ENCODE measurements at places on chromosomes 4 and X. TPM values are rescaled to one million over a fixed set of nuclear protein-coding genes. Genes with fewer than 3 reads are reported as not detected.

DNA sequence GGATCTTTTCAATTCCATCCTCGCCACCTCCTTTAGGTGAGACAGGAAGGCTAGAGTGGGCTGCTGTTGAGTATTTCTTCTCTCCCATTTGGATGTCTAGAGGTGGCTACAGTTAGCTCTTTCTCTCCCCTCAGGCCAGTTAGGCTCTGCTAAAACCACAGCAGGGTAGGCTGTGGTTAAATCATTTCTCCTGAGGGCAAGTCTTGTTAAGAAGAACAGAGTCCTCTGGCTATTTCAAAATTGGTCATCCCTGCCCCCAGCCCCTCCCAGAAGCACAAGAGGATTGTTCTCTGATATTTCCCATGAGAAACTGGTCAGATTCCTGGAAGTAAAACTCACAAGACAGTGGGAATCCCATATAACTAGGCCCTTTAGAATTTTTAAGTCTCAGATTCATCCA lies 1359.5 kb downstream of the TECRL start:
- no peak for ATAC-seq

GRCh38 chr4:111556141-111556781 lies 589.0 kb upstream of the FAM241A start:
- ATAC-seq = no peak

GRCh38 chrX:23631136-23631535 lies 36.2 kb upstream of the PRDX4 start:
- ATAC-seq = no peak

DNA sequence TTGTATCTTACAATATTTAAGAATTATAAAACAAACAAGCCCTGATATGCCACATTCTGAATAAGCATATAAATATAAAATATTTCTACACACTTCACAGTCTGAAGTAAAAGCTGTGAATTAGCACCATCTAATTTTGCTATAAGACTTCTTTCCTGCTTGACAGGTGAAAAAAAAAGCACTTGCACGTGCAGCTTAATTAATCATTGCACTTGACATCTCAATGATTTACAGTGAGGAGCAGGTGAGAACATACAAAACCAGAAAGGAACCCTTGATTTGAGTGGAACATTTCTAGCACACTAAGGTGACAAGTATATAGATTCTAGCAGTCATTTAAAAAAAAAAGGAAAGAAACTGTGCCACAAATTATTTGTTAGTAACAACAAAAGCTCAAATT lies 47.9 kb downstream of the CHIC2 start:
- no peak for ATAC-seq

DNA sequence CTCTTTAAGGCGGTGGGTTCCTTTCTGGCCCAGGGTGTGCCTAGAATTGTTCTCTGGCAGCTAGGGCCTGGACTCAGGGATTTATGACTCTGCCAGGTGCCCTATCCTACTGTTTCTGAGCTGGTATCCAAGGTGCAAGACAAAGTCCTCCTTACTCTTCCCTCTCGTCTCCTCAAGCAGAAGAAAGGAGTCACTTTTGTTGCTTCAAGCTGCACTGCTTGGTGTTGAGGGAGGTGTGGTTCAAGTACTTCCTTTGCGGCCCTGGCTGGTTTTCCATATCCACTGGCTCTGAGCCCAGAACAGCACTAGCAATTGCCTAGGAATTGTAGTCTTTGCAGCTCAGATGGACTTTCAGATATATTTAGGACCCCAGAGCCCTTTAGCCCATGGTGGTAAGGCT lies 39.3 kb downstream of the RTL3 start:
- no peak for ATAC-seq

PCDH11X gene
- total RNA-seq = not detected

ZMAT1 gene
- total RNA-seq = 0.86 TPM

SSX3 gene
- not detected for total RNA-seq

FGF2 gene
- 0.11 TPM for total RNA-seq

F9 gene
- not detected for total RNA-seq

Data from activated T-helper 17 cell treated with anti-CD3 and anti-CD28 coated beads, Interleukin-2, amount 50 U/mL, for 72 hours (primary cell).